Epithelial cell of proximal tubule (primary cell): ENCODE measurements at places on chromosomes 2 and 18. TPM values are rescaled to one million over a fixed set of nuclear protein-coding genes. Genes with fewer than 3 reads are reported as not detected.

Gene IGFBP2
- 409 and 423 TPM in 2 replicates for total RNA-seq

Gene PKDCC
- total RNA-seq: 20.5 and 51.1 TPM in 2 replicates

DNA sequence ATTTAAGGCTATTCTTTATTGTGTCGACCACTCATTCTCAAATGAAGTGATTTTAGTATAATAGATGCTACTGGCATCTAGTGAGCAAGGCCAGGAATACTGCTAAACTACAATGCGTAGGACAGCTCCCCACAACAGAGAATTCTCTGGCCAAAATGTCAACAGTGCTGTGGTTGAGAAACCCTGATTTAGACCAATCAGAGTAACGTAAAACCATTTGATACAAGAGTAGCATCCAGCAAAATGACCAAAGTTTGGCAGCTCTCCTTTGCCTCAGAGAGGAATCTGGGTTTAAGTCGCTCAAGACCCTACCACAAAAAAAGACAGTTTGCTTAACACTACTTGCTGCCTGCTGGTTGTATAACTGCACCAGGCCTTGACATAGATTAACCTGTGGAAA is 37.0 kb upstream of the TTN start:
- DNase-seq: no peak

DNA sequence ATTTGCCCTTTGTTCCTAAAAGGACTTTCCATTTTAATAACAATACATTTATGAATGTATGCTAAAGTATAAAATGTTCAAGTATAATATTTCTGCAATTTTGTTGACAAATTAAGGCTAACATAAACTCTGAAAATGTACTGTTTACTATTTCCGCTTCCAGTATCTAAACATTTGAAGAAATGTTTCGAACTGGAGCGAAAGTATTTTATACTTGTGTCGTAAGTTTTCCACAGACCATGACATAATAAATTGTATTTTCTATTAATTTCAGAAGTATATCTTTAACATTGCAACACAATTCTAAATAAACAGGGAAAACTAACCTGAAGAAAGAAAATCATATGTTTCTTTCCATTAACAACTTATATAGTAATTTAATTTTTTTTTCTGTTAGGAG is 146.3 kb downstream of the CALCRL start:
- DNase-seq: no peak

- no peak for DNase-seq
Observed at GRCh38 chr2:102386867-102387541, 31.4 kb downstream of the IL18R1 start.

GRCh38 chr2:229443141-229443540 is 172.1 kb upstream of the PID1 start:
- no peak for DNase-seq

DNA sequence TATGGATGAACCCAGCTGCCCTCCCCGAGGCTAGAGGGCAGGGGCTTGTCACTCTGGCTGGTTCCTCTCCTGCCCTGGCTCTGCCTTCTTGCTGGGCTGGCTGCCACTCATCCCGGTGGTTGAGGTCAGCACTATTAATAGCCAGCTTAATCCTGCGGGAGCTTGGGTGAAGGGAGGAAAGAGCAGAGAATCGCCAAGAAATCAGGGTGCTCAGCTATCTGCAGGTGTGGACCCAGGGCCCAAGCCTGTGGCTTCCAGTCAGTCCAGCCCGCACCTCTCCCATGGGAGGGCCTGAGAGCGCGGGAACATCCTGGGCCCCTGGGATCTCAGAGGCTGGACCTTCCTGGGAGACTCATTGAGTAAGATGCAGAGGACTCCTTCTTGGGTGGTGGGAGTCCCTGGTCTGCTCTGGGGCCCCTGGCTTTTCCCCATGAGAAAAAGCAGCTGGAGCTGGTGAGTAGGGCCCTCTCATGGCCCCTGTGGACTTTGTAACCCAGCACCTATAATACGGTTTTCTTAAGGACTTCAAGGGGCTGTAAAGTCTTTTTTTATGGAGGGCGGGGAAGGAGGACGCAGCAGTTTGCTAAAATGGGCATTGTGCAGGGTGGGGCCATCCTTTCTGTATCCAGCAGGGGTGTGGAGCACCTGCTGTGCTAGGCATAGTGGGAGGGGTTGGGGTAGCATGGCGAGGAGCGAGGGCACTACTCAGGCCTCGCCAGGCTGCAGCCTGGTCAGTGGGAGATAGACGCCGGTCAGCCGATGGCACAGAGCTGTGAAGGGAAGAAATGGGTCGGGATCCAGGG is 27.4 kb upstream of the CNNM3 start:
- no peak for DNase-seq

DNA sequence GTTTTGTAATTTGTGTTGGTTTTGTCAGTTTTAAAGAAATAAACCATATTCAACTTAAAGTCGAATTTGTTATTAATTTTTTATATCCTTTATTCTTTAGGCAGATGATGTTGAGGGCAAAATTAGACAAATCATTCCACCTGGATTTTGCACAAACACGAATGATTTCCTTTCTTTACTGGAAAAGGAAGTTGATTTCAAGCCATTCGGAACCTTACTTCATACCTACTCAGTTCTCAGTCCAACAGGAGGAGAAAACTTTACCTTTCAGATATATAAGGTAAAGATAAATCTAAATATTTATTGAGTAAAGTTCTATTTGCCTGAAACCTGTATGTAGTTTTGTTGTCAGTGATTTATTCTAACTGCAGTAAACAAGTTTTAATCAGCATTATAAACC is 34.5 kb upstream of the METAP1D start:
- DNase-seq: no peak

DNA sequence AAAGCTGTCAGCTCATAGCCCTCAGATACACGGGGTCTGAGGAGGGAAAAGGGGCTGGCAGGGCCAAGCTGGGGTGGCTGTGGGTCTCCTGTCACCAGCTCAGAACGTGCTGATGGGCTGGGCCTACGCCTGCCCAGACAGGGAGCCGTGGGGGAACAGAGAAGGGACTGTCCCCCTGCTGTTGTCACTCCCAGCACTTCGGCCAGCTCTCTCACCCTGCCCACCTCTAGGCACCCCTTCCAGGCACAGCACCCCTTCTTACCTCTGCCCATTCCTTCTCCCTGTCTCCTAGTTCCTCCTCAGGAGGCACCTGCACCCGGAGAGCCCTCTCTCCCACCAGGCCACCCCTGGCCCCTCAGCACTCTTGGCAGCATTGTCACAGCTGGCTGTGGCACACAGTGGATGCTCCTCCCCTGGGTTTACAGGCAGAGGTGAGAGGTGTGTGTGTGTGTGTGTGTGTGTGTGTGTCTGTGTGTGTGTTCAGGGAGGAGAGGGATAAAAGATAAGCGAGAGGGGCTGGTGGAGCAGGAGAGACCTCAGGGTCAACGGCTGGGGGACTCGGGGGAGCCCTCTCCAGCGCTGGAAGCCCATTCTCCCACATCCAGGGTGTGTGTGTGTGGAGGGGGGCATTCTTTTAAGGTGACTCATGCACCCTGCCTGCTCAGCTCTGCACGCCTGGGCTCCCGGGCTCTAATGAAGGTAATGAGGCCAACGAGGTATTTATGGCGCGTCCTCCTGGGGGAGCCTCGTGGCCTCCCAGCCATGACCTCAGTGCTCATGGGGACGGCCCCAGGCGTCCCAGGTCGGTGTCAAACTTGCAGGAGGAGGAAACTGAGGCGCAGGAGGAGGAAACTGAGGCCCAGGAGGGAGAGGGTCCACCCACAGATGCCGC is 66.1 kb upstream of the SMAD7 start:
- peak; percentile 76 for DNase-seq

GRCh38 chr2:128069769-128070168 is 21.2 kb upstream of the UGGT1 start:
- DNase-seq: no peak

DNA sequence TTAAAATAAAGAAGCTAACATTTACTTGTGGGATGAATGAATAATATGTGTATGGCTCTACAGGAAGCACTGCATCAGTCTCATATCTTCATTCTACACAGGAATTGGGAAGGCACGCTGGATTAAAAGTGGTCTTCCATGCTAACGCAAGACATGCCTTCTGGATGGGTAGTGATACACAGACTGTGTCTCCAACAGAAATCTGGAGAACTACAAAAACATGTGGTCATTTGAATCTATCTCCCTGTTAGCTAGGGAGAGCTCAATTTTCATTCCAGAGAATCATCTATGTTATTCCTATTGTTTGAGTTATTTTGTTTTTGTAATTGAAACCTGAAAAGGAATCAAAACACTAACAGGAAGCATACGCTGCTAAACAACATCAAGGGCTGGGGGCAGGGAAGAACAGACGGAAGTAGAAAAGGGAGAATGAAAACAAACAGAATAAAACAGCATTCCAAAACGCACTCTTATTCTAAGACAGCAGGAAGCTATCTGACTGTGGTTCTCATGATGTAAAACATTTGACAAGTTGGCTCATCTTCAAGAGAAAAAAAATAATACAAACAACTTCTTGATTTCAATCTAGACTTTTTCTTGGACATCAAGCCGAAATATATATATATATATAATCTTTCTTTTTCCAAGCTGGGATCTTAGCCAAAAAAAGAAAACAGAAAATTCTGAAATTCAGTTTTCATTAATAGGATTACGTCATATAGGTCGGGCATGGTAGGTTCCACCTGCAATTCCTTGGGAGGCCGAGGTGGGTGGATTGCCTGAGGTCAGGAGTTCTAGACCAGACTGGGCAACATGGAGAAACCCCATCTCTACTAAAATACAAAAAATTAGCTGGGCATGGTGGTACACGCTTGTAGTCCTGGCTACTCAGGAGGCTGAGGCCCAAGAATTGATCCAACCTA is 31.5 kb upstream of the ASNSD1 start:
- no peak for DNase-seq

DNA sequence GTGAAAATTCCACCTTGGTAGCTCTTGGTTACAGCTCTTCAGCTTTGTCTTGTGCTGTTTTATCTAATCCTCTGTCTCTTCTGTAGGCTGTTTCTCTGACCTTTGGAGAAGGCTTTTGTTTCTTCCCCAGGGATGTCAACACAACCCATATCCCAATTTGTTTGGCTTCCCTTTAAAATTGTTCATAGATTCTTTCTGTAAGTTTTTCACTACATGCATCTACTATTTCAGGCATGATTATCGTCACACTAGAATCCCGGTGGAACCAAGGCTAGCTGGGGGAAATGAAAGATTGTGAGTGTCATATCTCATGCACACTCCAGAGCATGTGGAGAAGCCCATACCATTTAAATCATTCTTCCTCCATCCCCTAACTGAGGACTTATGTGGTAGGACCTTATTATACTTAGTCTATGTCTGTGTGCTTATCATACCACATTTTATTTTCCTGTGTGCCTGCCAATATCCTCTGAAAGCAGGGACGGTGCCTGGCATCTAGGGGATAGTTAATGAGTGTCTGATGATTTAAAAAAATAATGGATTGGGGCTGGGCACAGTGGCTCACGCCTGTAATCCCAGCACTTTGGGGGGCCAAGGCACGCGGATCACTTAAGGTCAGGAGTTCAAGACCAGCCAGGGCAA is 59.9 kb downstream of the CRIM1 start:
- no peak for DNase-seq

DNA sequence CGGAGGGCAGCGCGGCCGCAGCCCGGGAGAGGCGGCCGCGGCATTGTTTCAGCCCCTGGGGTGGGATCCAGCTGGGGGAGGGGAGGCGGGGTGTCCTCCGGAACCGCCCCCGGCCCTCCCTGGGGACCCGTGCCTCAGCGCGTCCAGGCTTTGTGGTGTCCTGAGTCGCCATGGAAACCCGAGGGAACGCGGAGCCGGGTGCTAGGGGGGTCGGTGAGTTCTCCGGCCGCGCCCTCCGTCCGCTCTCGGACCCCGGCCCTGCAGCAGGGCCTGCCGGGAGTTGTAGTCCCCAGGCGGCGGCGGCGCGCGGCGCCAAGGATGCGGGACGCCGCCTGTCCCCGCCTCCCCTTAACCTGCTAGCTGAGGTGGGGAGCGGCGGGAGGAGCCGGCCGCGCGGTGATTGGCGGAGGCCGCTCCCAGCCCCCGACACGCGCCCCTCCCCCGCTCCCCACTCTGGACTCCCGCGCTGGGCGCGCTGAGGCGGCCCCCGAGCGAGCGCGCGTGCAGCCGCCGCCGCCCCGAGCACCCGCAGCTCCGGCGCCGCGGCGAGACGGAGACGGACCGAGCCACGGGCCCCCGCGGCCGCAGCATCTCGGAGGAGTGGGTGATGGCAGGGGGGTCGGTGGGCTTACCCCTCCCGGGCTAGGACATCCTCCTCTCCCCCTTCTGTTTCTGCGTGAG is at the start of gene DPYSL5:
TSS of gene DPYSL5 (plus strand) at position 478 of the 681 bp plus-strand sequence. CDS start 50,368 bp downstream, outside the sequence.
- no peak for DNase-seq

- no peak for DNase-seq
Observed at GRCh38 chr2:239108459-239108858, 260.6 kb downstream of the TWIST2 start.

GRCh38 chr2:16330571-16330970 is 335.1 kb downstream of the CYRIA start:
- no peak for DNase-seq
